ENCODE measurements at places on chromosomes 3 and 15.

GRCh38 chr3:105582015-105582414, 215.3 kb downstream of the ALCAM start:
- no peak for DNase-seq

- DNase-seq, result no peak
Measured at GRCh38 chr3:12180631-12181030, 21.9 kb upstream of the TIMP4 start.

DNA sequence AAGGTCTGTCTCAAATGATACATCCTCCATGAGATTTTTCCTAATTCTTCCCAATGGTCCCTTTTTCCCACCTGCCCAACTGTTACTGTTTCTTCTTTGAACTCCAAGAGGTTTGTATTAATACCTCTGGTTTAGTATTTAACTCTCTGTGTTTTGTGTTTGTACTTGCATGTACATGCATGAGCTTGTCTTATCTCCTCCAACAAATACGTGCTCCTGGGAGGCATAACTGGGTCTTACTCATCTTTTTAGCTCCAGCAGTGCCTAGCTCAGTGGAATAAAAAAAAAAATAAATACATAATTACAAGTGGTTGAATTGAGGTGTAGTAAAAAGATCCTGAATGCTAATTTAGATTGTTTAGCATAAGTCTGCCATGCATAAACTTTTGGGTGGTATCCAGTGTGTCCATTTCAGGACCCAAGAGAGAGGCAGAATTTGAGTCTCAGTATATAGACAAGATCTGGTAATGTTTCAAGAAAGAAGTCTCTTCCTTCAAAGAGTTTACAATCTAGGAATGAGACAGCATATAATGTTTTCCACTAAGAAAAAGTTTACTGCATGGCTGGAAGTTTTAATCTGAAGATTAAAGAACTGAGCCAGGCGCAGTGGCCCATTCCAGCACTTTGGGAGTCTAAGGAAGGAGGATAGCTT, 1.7 kb upstream of the LYSMD2 start:
- no peak for DNase-seq

- no peak for DNase-seq
Measured at GRCh38 chr3:71653414-71653807, 69.9 kb upstream of the FOXP1 start.
